ENCODE measurements at places on chromosomes 2 and 18.

- DNase-seq = no peak
Measured at GRCh38 chr2:118554616-118555015, 292.8 kb downstream of the EN1 start.

DNA sequence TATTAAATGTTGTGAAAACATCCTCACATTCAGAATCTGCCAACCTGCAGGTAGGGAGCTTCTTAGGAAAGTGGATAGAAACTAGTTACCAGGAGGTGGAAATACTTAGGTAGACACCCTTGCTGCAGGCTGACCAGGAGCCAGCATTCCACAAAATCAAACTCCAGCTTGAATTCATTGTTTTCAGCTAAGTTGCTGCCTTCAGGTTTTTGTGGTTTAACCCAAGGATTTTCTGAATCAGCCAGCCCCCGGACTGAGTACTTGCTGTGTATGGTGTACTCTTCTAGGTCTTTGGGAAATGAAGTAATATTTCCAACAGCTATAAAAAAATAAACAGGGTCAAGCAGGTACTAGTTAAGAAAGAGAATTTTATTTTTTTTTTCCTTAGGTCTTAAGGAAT, 192.1 kb upstream of the CHST9 start:
- DNase-seq = no peak

GRCh38 chr2:239606741-239607516, 206.1 kb upstream of the HDAC4 start:
- no peak for DNase-seq

GRCh38 chr2:172098650-172099471, 3.8 kb downstream of the DLX2 start:
- DNase-seq = no peak

- no peak for DNase-seq
Measured at GRCh38 chr2:172430027-172430426, 2.6 kb downstream of the ITGA6 start.

DNA sequence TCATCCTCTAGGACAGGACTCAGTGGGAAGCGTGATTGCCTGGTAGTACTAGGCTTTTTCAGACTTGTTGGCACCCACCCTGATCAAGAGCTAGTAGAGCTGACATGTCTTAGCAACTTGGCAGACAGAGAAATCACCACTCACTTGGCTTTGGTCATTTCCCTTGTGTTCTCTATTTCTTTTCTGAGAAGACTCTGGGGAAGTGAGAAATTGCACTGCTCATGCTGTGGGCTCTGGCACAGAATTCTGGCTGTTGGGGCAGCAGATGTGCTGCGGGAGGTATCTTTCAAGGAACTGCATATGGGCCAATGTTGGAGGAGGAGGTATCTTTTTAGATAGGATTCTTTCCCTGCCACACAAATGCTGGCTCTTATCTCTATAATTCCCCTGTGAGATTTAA, 529.1 kb upstream of the MEX3C start:
- DNase-seq = no peak

DNA sequence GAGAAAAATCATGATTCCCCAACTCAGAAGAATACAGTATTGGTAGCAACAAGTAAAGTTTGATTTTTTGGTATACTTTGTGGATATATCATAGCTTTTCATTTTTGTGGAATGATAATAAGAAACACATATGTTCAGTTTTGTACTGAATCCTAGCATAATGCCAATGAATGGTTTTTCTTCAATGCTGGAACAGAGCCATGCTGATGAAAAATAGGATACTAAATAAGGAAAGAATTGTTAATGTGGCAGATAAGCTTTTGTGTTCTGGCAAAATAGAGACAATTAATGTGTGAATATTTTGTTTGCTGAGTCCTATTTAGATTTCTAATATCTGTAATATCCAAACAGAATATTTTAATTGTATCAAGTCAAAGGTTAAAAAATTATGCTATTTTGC, 21.9 kb downstream of the CD28 start:
- DNase-seq = no peak

GRCh38 chr2:85230679-85231467, 96.9 kb downstream of the TGOLN2 start:
- DNase-seq = no peak

Data from activated CD4-positive, alpha-beta T cell treated with anti-CD3 and anti-CD28 coated beads, Interleukin-2, amount 50 U/mL, for 24 hours (primary cell).